Stimulated activated CD8-positive, alpha-beta memory T cell treated with anti-CD3 and anti-CD28 coated beads, Interleukin-4, amount 100 ng/mL, for 4 hours (primary cell): ENCODE measurements at places on chromosomes 7 and 10.

DNA sequence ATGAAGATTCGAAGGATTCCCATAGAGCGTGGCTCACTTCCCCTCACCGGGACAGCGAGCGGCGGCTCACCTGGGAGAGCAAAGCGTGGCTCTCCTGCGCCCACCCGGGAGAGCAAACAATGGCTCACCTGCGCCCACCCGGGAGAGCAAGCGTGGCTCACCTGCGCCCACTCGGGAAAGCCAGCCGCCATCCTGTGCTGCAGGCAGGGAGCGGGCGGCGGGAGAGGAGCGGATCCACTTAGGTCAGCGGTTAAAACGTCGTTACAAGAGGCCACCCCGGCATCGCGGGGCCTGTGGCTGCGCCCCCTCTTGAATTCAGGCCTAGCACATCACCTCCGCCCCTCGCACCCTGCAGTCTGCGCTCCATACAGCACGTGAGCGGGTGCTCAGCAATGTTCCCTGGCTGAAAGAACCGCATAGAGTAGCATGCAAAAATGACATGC, 461 bp upstream of the FIGNL1 start:
- DNase-seq = peak; percentile 2

GRCh38 chr10:76554478-76554877, 1083.1 kb downstream of the KCNMA1 start:
- no peak for DNase-seq

DNA sequence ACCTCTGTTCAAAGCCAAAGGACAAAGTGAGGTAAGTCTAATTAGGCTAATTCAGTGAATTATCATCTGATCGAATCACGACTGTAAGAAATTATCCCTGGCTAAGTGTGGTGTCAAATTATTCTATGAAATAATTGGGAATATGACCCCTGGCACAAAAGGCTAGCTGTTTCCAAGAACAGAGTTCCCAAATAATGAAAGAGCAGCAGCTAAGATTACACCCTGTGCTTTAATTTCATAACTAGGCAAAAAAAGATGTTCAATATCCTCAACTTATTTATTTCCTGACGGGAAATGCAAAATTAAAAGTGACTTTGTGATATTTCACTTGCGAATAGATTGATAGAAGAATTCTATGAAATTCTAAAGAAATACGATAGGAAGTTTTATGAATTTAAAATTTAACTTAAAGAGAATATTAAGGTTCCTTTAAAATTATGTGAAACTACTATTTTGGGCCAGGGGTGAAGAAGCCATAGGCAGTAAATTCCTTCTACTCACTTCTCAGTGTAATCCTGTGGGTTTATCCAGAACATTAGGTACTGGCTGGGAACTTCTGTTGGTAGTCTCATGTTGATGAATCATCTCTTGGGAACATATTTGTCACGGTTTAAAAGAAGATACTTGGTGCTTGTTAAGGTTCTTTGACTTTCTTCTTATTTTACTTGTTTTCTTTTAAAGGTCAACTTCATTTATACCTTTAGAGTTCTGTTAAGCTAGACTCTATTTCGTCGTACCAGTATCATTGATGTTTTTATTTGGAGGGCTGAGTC, 148.5 kb downstream of the POLR1F start:
- no peak for DNase-seq

DNA sequence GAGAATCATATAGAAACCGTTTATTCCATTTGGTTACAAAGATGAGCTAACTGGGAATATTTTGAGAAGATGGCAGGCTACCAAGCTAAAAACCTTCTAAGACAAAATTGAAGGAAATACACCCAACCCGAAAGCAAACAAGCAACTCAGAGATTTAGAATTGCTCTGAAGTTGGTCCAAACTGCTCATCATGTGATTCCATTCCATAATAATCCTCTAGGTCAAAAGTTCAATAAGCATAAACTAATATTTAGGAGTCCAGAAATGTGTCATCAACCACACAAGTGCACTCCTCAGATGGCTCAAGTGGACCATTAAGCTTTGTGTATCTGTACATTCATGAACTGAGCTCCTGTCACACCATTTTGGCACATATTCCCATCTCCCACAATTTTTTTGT, 28.7 kb downstream of the DGKI start:
- DNase-seq = no peak

- DNase-seq = no peak
Observed at GRCh38 chr10:5557799-5558771, 33.3 kb downstream of the CALML3 start.

DNA sequence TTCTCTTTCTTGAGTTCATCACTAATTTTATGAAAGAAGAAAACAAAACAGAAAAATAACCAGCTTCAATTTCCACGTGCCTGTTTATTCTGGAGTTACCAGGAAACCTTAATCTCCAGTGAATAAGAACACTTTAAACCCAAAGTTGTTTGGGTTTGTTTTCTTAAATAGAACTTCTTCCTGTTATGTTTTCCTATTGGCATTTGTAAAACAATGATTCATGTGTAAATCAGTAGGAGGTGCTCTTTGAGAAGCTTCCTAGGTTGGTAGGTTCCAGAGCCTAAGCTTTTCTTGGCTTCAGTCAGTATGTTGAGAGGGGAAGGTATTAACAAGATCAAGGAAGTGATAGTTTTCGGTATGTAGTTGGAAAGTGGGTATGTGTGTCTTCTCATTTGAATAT, 119.0 kb downstream of the BICC1 start:
- DNase-seq = no peak

- no peak for DNase-seq
Observed at GRCh38 chr10:35635576-35635975, 6.5 kb downstream of the FZD8 start.

GRCh38 chr10:26199841-26200240, 16.7 kb upstream of the GAD2 start:
- no peak for DNase-seq

DNA sequence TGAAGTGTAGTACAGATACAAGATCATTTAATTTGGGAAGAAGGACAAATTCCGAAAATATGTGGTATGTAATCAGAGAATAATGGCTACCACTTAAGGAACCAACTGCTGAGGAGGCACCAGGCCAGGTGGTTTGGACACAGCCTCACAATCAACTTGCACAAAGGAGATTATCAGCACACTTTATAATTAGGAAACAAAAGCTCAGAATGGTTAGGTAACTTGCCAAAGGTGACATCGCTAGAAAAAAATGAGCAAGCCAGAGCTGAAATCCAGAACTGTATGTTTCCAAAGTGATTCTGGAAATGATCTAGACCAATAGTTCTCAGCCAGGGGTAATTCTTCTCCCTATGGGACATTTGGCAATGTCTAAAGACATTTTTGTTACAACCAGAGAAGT, 36.6 kb downstream of the ERCC6 start:
- no peak for DNase-seq

- DNase-seq = no peak
Observed at GRCh38 chr7:137462074-137462715, 118.7 kb upstream of the PTN start.

- DNase-seq = no peak
Observed at GRCh38 chr10:25493122-25493893, 318.5 kb downstream of the GPR158 start.

DNA sequence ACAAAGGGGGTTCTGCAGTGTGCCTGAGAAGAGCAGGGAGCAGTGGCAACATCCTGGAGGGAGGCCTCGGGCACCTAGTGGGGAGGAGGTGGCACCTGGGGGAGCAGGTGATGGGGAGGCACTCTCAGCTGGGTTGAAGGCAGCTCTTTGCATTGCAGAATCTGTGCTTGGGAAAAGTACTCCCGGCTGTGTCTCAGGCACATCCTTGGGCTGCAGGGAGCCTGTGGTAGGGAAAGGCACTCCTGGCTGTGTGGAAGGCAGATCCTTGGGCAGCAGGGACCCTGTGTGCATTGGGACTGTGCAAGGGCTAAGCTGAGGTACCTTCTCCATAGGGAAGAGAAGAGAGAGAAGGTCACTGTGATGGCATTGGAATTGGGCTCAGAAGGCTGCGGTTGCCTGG, 52.8 kb upstream of the ANTXRL start:
- DNase-seq = no peak

GRCh38 chr7:145511004-145511403, 605.6 kb upstream of the CNTNAP2 start:
- DNase-seq = no peak

DNA sequence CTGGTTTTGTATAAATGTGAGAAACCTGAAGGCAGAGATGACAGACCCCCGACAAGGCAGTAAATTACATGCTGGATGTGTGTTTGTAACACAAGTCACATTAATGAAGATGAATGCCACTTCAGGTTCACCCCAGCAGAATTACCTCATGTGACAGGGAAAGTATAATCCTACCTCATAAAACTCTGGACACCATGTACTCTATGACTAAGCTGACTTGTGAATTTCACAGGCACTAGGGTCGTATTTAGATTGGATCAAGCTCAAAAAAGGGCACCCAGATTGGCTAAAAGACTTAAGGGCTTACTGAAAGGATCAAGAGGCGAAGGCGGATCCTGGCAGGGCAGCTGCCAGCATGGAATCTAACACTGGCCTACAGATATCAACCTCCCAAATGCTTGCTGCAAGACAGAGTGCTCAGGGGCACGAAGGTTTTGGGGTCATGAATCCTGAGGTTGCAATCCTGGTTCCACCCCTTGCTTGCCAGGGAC, 161.4 kb downstream of the PIP4K2A start:
- DNase-seq = no peak
